ENCODE measurements at places on chromosomes 13 and 19. TPM values are rescaled to one million over a fixed set of nuclear protein-coding genes. Genes with fewer than 3 reads are reported as not detected.

The CD79A gene
- polyA plus RNA-seq, result 9.6 TPM

The TNFSF13B gene
- polyA plus RNA-seq, result 7.8 TPM

The SERP2 gene
- not detected for polyA plus RNA-seq

The FBL gene
- polyA plus RNA-seq, result 222 TPM

Measured in naive thymus-derived CD4-positive, alpha-beta T cell (primary cell).